ENCODE measurements at places on chromosomes 4 and X.
A peak's percentile ranks its signal among the peaks of the same experiment; 100 is the strongest.

DNA sequence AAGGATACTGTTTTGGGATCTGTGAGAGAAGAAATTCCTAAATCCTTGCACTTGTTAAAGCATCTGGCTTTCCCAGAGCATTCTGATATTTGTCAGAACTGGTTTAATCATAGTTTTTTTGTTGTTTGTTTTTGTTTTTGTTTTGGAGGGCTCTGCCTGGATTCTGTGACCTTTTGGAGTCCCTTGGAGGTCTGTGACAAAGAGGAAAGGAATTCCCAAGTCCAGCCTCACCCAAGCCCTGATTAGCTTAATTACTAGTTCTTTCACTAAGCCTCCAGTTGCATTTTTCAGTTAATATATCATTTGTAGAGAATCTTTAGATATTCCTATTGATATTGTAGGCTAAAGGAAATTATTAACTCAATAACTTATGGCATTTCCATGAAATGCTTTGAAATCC, 711 bp downstream of the ACE2 start:
- no peak for DNase-seq

- DNase-seq: no peak
Observed at GRCh38 chrX:44239036-44239435, 104.4 kb downstream of the EFHC2 start.

- DNase-seq: no peak
Observed at GRCh38 chr4:622071-622995, 3.0 kb upstream of the PDE6B start.

- DNase-seq: no peak
Observed at GRCh38 chr4:31662951-31663350, 942.8 kb downstream of the PCDH7 start.

GRCh38 chr4:133145758-133146573, 3.1 kb upstream of the PCDH10 start:
- DNase-seq: no peak

GRCh38 chr4:127503111-127503510, 129.6 kb upstream of the INTU start:
- DNase-seq: no peak

DNA sequence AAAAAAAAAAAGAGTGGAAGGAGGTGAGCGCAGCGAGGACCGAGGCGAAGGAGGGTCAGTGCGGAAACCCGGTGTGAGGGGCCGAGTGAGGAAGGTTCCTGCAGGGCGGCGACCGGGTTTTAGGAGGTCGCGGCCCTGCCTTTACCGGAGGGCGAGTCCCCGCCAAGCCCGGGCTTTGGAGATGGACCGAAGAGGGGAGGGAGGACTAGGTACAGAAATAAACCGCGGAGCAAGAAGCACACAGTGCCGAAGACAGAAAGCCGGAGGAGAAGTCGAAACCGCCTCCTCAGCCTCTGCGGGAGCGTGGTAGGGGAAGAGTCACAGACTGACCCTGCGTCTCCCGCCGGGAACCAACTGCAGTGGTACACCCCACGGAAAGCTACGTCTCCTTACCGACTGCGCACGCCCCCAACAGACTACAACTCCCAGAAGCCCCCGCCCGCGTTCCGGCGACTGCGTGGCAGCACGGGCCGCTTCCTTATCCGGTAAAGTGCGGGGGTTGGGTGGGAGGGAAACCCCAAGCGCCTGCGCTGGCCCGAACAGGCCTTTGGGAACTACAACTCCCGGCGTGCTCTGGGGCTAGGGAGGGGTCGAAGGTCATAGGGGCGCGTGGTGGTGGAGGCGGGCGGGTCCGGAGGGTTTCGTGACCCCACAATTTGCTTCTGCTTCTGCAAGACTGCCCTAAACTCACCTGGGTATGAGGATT, at the start of gene NFXL1:
TSS of gene NFXL1 (minus strand) at position 364 of the 706 bp plus-strand sequence. CDS start 380 bp downstream, outside the sequence.
- DNase-seq: peak; percentile 98

GRCh38 chrX:10254739-10255138, 98.0 kb downstream of the CLCN4 start:
- no peak for DNase-seq

DNA sequence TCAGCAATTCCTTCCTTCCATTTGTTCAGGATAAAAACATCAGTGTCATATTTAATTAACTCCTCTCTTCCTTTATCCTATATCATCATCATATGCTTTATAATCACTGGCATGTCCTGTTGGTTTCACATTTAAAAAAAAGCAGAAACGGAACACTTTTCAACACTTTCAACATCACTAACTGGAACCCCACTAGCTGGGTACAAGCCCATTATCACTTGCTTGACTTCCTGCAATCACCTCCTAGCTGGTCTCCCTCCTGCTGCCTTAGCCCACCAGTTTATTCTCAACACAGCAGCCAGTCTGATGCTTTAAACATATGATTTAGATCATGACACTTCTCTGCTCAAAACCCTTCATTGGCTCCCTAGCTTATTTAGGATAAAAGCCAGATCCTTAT, 116.4 kb upstream of the LSM6 start:
- DNase-seq: no peak

DNA sequence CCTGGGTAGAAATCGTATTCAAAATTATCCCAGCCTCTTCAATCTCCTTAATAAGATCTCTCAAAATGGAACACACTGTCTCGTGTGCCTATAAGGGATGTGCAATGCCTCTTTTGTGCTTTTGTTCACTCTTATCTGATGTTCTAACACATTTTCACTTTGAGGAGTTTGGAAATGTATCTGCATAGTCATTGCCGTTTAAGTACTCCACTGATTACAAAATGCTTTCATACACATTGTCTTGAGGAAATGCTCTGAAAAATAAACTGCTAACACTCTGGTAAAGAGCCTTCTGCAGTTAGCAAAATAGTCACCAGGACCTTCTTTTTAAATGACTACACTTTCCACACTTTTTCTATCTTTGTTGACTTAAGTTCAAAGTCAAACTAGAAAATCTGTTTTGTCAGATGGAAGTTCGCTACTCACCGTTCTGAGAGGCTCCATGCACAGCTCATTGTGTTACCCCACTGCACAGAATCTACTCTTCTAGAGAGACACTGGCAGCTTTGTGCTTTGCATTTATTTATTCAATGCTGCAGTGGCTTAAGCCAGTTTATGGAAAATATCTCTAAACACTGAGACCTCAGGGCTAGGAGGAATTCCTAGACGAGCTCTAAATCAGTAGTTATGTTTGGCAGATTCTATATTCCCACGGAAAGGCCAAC, 159.0 kb downstream of the CHIC2 start:
- DNase-seq: no peak

DNA sequence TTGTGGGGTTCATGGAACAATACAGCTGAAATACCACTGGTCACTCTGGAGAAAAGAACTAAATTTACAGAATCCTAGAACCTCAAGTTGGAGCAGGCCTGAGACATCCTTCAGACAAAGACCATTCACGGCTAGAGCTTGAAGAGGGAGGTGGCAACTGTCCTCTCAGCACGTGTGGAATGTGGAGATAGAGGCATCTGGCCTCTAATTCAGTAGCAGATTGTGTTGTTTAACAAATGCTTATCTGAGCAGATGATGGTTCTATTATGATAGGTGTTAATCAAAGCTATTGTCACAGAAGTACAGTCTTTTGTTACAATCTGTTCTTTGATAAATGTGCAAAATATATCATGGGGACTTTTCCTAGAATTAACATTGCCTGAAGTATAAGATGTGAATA, 121.7 kb upstream of the KCNIP4 start:
- DNase-seq: no peak

DNA sequence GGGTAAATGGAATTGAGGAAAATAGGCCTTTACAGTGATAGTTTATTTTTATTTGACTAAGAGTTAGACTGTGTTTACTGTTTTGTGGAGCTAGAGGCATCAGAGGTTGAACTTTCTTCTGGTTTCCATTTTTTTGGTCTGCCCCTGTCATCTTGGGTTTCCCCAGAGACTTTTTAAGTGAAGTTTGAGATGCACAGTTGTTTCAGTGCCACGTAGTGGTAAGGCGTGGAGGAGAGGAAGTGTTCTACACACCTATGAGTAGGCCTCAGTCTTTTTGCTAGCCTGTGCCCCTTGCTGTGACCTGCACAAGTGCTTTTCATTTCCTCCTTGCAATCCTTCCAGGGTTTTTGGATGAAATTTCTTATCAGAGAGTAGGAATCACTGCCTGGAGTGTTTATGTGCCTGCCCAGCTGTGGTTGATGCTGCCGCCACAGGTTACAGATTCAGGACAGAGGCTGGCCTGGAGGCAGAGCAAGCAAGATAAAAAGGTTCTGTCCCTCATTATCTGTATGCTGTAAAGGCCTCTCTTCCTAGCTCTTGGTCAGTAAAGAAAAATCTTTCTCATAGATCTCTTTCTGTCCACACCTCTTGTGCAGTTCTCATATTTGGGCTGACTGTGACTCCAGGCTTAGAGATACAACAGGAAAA, 12.5 kb upstream of the HSFX4 start:
- no peak for DNase-seq

GRCh38 chr4:147839200-147839599, 107.3 kb downstream of the ARHGAP10 start:
- no peak for DNase-seq

DNA sequence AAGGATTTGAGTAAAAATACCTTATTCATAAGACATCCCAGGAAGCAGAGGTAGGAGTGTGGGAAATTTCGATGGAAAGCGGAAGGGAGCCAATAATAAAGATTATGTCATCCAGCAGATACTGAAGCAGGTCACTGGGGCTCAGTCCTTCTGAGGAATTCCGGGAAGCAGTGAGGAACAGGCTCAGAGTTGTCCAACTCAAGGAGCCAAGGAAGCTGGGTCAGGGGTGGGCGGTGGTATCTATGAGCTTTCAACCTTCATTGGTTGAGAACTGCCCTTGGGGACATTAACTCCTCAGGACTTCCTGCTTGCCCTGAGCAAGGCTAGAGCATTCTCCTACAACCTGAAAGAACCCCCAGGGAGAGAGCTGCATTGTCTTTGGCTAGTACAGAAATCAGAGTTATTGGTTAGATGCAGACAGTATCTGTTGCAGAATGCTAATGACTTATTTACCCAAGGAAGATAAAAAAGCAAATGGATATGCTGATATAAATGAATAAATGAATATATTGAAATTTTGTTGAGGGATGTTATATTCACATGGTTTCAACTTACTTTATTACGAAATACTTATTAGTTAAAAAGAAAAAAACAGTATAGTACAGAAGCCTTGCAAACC, 68.2 kb downstream of the DMP1 start:
- no peak for DNase-seq

GRCh38 chr4:19213388-19213787, 1038.3 kb upstream of the SLIT2 start:
- no peak for DNase-seq

GRCh38 chrX:68571610-68572311, 72.9 kb downstream of the YIPF6 start:
- no peak for DNase-seq

DNA sequence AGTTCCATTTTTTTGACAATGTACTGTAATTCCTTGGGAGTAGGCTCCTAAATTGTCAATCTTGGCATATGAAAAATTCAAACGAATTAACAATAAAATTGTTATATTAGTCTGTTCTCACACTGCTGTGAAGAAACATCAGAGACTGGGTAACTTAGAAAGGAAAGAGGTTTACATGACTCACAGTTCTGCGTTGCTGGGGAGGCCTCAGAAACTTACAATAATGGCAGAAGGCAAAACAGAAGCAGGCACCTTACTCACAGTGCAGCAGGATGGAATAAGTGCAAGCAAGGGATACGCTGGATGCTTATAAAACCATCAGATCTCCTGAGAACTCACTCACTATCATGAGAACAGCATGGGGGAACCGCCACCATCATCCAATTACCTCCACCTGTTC, 246.4 kb upstream of the TRAM1L1 start:
- DNase-seq: no peak

DNA sequence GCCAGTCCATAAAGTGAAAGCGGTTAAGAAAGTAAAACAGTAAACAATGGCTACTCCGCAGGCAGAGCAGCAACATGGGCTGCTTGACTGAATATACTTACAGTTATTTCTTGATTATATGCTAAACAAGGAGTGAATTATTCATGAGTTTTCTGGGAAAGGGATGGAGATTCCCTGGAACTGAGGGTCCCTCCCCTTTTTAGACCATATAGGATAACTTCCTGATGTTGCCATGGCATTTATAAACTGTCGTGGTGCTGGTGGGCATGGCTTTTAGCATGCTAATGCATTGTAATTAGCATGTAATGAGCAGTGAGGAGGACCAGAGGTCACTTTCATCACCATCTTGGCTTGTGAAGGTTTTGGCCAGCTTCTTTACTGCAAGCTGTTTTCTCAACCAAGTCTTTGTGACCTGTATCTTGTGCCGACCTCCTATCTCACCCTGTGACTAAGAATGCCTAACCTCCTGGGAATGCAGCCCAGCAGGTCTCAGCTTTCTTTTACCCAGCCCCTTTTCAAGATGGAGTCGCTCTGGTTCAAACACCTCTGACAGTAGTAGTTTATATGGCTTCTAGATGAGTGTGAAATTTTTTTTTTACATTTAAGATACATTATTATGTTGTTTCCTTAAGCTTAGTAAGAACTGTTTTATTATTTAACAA, 514.8 kb upstream of the TENM3 start:
- DNase-seq: no peak

GRCh38 chr4:147371661-147372060, 109.2 kb upstream of the EDNRA start:
- no peak for DNase-seq

DNA sequence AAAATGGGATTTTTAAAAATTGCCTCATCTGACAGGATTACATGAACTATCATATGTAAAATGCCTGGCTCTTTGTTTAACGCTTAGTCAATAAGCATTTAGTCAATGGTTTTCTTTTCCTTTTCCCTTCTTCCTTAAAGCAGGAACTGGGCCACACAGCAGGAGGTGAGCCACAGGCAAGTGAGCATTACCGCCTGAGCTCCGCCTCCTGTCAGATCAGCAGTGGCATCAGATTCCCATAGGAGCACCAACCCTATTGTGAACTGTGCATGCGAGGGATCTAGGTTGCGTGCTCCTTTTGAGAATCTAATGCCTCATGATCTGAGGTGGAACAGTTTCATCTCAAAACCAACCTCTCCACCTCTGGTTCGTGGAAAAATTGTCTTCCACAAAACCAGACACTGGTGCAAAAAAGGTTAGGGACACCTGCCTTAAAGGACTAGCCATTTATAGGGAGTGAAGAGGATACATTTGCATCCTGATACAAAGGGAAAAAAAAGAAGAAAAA, 306.1 kb downstream of the FBXW7 start:
- no peak for DNase-seq
